ENCODE measurements at places on chromosomes 1 and 21. TPM values are rescaled to one million over a fixed set of nuclear protein-coding genes. Genes with fewer than 3 reads are reported as not detected.

DNA sequence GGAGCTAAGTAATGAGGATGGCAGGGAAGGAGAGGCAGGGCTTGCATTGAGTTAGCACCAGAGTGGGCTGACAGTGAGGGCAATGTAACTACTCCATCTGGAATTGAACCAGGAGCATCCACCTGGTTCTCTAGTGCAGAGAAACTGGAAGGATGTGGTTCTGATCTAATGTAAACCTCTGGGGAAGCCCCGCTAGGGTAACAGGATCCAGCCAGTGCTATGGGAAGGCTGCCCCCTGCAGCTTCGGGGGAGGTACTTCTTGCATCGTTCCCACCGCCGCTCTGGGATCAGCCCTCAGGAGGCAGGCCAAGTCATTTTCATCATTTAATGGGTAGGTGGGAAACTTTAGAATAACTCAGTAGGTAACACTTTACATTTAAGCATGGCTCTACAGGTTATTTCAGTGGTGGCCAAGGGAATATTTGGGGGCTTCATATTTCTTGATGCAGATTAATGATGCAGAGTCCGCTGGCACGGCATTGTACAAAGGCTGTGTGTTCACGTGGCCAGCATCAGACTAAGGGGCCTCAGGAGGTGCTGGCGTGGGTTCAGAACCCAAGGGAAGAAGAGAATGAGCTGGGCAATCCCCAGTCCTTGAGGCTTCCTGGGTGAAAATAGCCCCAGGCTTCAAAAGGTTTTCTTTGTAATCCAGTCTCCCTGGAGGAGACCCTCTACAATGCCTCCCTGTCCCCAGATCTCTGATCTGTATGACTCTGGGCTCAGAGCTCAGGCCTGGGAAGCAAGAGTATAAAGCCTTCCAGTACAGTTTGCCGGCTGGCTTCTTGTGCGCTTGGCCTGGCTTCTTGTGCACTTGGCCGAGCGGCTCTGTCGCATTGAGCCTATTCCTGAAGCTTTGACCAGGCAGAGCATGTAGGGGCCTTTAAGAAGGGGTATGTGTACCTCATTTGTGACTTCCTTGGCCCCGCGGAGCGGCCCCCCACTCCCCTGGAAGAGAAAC lies 26.4 kb upstream of the KAZN start:
- no peak for DNase-seq

DNA sequence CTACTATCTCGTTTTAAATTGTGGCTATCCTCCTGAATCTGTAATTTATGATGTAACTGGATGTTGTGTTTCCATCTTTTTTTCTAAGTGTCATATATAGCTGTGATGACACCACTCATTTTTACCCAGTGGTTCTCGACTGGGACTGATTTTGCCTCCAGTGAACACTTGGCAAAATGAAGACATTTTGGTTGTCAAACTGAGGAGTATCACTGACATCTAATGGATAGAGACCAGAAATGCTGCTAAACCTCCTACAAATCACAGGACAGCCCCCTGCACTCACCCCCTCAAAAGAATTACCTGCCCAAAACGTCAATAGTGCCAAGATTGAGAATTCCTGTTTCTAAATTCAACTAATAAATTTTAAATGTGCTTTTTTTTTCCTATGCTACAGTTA lies 1.9 kb downstream of the TRMT13 start:
- DNase-seq, result no peak

- peak; percentile 90 for DNase-seq
Measured at GRCh38 chr1:15128520-15129313, 24.8 kb upstream of the TMEM51 start.

DNA sequence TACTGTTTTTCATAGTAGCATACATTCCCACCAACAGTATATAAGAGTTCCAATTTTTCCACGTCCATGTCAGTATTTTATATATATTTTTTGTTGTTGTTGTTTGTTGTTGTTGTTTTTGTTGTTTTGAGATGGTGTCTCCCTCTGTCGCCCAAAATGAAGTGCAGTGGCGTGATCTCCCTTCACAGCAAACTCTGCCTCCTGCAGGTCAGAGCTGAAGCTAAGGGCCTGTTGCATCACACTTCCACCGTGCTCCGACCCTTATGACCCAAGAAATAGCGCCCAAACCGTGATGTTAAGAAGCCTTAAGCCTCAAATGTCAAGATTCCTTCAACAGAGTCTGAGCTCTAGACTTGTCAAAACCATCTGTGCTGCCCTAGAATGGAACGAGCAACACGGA lies 2032.3 kb downstream of the MRPL39 start:
- DNase-seq, result no peak

DNA sequence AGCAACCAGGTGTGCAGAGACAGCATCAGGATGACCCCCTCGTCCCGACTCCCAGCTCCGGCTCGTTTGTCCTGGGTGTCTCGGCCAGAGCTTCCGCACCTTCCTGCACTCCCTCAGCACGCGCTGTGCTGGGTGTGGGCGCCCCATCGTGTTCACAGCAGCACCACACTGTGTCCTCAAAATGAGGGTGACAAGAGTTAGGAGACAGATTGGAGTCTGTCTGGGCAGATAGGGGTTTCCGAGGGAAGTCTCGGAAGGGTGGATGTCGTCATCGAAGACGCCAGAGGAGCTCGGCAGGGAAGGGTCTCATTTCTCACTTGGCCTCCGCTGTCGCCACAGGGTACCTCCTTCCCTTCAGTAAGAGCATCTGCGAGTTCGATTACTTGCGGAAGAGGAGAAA lies 4.1 kb downstream of the CCDC27 start:
- no peak for DNase-seq

GRCh38 chr21:45865106-45865835 lies 116.3 kb upstream of the COL6A1 start:
- DNase-seq, result no peak

DNA sequence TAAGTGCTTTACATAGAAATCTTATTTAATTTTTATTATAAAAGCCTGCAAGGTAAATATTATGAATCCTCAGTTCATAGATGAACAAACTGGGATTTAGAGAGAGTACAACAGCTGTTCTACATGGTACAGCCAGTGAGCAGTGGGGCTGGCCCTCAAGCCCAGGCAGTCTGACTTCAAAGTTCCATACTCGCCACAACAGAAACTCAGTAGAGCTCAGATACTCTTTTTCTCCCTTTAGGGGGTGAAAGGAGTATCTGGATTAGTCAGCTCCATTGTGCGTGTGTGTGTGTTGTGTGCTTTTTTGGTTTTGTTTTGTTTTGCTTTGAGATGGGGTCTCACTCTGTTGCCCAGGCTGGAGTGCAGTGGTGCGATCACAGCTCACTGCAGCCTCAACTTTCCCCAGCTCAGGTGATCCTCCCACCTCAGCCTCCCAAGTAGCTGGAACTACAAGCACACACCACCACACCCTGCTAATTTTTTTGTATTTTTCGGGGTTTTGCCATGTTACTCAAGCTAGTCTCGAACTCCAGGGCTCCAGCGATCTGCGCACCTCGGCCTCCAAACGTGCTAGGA lies 378.5 kb downstream of the SMYD3 start:
- DNase-seq, result no peak

DNA sequence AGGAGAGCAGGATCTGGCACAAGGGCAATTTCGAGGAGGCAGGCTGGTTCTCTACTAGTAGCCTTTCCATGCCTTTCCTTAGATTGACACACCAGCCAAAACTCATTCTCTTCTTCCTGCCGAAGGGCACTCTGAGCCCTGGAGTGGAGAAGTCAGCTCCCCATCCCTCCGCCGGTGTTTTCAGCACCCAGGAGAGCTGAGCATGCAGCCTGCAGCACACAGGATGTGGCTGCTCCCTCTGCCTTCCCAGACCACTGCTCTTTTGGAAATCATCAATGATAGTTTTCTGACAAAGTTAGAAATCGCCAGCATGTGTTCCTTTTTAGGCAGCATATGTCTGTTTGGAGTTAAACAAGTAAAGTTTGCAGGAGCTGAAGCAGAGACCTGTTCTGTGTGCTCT lies 11.7 kb downstream of the RNU5D-1 start:
- no peak for DNase-seq

The OR6K3 gene
- total RNA-seq, result not detected

The CGN gene
- 38.9 TPM for total RNA-seq

The LHX8 gene
- 0.20 TPM for total RNA-seq

Measured in mesothelial cell of epicardium (in vitro differentiated cells).